Kidney (tissue), 22 donors: ENCODE measurements at places on chromosomes 4 and X. TPM values are rescaled to one million over a fixed set of nuclear protein-coding genes. Genes with fewer than 3 reads are reported as not detected.
A peak's percentile ranks its signal among the peaks of the same experiment; 100 is the strongest.

DNA sequence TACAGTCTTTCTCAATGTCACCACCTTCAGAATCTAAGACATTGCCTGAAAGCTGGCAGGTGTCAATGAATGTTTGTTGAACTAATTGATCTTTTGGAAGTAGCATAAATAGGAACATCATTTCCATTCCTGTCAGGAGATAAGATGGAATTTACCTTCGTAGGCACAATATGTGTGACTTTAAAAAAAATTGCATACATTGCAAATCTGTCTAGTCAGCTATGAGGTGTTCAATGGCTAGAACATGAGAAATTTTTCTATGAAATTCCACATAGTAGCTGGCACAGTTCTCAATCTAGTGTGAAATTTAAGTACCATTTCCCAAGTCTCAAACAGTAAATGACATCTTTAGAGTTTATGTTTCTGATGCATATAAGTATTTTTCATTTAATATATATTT, 10.3 kb downstream of the PAGE2 start:
- H3K4me1 ChIP-seq = no peaks in the 10 kb centered on the region
- H3K27me3 ChIP-seq = no peaks in the 10 kb centered on the region
- DNase-seq = no peak
- no peak overlapping the region for H3K27ac ChIP-seq
- H3K4me3 ChIP-seq = no peak overlapping the region

- H3K36me3 ChIP-seq = no peaks in the 10 kb centered on the region
- no peaks in the 10 kb centered on the region for H3K4me1 ChIP-seq
- H3K4me3 ChIP-seq = no peak overlapping the region
- DNase-seq = no peak
- H3K27me3 ChIP-seq = no peaks in the 10 kb centered on the region
- no peak overlapping the region for H3K27ac ChIP-seq
Measured at GRCh38 chr4:123167931-123168330, 228.7 kb upstream of the SPRY1 start.

DNA sequence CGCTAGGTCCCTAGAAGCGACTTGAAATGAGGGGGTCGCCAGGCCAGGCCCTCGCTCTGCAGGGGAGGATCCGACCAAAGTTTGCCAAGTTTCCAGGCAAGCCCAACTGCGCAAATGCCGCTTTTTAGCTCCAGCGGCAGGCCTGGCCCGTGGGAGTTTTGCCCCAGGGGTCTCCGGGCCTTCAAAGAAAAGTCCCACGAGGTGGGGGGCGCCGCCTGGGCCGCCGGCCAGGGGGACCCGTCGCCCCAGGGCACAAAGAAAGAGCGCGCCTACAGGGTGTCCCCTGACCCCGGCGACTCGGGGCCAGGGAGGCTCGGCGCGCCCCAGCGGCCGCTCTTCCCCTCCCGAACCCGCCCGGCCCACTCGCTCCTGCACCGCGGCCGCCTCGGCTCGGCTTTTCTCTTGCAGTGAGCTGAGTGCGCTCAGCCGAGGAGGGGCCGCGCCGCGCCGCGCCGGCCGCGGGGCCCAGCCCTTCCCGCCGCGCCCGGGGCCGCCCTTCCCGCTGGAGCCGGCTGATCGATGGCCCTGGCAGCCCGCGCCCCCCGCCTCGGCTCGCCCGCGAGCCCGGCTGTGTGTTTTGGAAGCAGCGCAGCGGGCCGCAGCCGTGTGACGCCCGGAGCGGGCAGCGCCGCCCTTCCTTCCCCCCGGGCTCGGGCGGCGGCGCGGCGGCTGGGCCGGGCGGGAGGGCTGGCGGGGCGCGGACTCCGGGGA, 754 bp upstream of the KLF3 start:
- H3K27me3 ChIP-seq = no peaks in the 10 kb centered on the region
- H3K4me1 ChIP-seq = peaks cover 18% of the 10 kb centered on the region
- H3K4me3 ChIP-seq = peak overlapping the region; percentile 64
- peak; percentile 90 for DNase-seq
- no peaks in the 10 kb centered on the region for H3K36me3 ChIP-seq

DNA sequence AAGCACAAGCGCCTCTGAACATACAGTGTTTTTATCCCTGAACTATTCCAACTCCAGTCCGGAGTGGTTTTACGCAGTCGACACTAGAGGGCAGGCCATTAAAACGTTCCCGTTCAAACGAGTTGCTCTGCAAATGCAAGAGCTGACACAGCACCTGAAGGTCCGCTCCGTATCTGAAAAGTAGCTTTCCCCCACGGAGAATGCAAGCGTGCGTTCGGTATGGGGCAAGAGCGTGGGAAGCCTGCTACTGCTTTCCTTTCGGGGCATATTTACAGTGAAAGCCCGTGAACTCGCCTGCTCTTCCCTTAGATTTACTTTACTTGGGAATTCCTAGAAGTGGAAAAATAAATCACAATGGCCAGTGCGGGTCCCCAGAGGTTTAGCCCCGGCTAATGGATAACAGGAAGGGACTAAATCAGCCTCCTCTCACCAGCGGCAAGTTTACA, 190.8 kb downstream of the TSPAN5 start:
- no peaks in the 10 kb centered on the region for H3K27me3 ChIP-seq
- no peaks in the 10 kb centered on the region for H3K36me3 ChIP-seq
- no peaks in the 10 kb centered on the region for H3K4me1 ChIP-seq
- no peak overlapping the region for H3K27ac ChIP-seq
- peak overlapping the region; percentile 69 for H3K4me3 ChIP-seq

GRCh38 chrX:8720136-8720535, 11.8 kb downstream of the ANOS1 start:
- peaks cover 6% of the 10 kb centered on the region for H3K27me3 ChIP-seq
- no peaks in the 10 kb centered on the region for H3K36me3 ChIP-seq
- no peak for DNase-seq
- no peaks in the 10 kb centered on the region for H3K4me1 ChIP-seq
- no peak overlapping the region for H3K4me3 ChIP-seq

DNA sequence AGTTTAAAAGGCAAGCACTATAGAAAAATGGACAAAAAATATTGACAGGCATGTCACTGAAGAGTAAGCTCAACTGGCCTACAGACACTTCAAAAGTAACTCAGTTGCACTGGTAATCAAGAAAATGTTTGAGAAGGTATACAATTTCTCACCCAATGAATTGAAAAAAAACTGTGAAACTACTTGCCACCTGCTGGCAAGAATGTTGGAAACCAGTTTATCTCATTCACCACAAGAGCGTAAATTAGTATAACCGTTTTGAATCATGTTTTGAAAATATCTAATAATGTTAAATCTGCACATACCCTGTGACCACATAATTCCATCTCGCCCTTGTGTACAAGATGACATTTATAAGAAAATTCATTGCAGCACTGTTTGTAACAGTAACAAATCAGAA, 31.7 kb downstream of the TXK start:
- no peaks in the 10 kb centered on the region for H3K36me3 ChIP-seq
- H3K27me3 ChIP-seq = no peaks in the 10 kb centered on the region
- H3K4me3 ChIP-seq = no peak overlapping the region
- H3K27ac ChIP-seq = no peak overlapping the region
- H3K4me1 ChIP-seq = no peaks in the 10 kb centered on the region

DNA sequence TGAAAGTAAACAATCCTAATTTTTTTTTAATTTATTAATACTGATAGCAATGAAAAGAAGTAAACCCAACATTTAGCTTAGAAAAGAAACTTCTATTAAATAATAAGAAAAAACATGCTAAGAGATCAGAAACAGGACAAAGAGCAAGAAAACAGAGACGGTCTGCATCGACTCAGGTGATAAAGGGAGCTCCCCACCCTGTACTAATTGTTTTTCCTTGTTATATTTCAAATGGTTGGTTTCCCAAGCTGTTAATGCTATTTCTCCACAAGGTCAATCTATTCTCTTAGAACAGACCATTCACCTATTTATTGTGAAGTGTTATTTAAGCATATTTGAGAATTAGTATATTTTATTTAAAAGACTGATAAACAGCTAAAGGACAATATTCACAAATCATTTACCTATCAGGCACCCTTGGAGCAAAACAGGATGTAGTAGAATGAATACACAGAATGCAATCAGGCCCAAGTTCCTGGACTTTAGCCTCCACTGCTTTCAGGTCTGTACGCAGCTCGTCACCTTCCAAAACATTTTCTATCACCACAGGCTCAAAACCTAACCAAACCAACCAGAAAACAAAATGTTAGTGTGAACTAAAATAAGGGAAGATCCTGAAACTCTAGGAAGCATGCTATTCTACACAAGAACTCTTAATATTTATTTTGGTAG, 5.5 kb downstream of the SEPSECS start:
- no peak overlapping the region for H3K4me3 ChIP-seq
- H3K27me3 ChIP-seq = no peaks in the 10 kb centered on the region
- H3K27ac ChIP-seq = peak overlapping the region; percentile 45
- DNase-seq = no peak
- H3K4me1 ChIP-seq = no peaks in the 10 kb centered on the region

DNA sequence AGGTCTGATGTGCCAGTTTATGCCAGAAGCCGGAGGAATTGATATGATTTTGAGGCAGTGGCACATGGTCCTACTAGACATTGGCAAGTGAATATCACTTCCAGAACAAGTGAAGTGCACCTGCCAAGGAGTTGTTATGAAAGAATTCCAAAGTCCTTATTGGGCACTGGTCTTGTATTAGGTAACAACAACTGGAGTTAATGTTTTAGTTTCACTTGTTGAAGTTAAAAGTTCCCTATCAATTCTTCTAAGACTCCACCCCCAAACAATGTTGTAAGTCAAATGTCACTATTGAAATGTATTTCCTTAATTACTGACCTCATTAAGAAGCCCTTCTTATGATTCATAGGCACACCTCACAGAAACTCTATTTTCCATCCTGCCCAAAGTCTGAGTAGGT, 3.1 kb downstream of the TET2 start:
- H3K4me3 ChIP-seq = no peak overlapping the region
- H3K36me3 ChIP-seq = no peaks in the 10 kb centered on the region
- no peaks in the 10 kb centered on the region for H3K4me1 ChIP-seq
- no peak overlapping the region for H3K27ac ChIP-seq
- no peaks in the 10 kb centered on the region for H3K27me3 ChIP-seq

DNA sequence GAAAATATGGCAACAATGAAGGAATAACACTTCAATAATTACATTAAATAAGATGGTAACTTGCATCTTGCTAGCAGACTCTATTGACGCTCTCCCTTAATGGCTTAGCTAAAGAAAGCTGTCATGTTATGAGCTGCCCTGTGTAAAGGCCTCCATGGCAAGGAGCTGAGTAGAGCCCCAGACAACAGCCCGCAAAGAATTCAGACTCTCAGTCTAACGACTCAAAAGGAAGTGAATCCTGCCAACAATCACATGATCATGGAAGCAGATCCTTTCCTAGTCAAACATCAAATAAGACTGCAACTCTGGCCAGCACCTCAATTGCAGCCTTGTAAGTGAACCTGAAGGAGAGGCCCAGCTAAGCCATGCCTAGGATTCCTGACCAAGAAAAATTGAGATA, 157.6 kb downstream of the MAB21L2 start:
- DNase-seq = no peak
- H3K27ac ChIP-seq = no peak overlapping the region
- H3K4me3 ChIP-seq = no peak overlapping the region
- no peaks in the 10 kb centered on the region for H3K36me3 ChIP-seq

DNA sequence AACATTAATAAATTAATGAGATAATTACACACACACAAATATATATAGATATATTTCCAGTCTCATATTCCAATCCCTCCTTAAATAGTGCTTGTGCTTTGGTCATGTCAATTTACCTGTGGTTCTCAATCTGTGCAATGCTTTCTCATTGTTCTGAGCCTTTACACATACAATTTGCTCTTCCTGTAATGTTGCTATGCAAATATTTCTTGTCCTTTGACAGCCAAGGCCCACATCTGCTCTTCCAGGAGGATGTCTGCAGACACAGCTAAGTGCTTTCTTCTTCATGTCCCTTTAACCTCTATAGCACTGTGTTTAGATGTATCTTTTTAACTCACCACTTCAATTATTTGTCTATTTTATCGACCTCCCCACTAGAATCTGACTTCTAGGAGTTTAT, 67.3 kb upstream of the RAPGEF2 start:
- no peak for DNase-seq
- no peaks in the 10 kb centered on the region for H3K4me1 ChIP-seq
- H3K27me3 ChIP-seq = no peaks in the 10 kb centered on the region
- H3K36me3 ChIP-seq = no peaks in the 10 kb centered on the region

DNA sequence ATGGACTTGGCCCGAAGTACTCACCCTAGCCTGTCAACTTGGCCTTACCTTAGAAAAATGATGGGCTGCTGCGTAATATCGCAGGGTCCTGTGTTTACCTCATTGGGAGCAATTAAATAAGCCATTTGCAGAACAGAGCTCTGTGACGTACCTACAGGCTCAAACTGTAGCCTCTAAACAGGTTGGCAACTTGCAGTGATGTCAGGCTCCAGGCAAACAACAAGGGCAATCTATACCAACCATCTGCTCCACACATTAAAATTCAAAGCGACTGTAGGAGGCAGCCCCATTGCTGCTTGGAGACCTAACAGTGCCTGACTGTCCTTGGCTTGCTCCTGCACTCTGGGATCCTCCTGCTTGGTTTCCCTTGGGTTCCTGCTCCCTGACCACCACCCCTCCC, 17.2 kb downstream of the VGLL1 start:
- no peak overlapping the region for H3K27ac ChIP-seq
- no peak overlapping the region for H3K4me3 ChIP-seq
- H3K36me3 ChIP-seq = no peaks in the 10 kb centered on the region
- no peak for DNase-seq

The GUCY1B1 gene
- 13.2 TPM for polyA plus RNA-seq
